NCI-H526 (cell line): ENCODE measurements at places on chromosomes 12 and 14.

- DNase-seq = no peak
These were observed 4.1 kb downstream of the KCNC2 start for GRCh38 chr12:75205558-75205957.

DNA sequence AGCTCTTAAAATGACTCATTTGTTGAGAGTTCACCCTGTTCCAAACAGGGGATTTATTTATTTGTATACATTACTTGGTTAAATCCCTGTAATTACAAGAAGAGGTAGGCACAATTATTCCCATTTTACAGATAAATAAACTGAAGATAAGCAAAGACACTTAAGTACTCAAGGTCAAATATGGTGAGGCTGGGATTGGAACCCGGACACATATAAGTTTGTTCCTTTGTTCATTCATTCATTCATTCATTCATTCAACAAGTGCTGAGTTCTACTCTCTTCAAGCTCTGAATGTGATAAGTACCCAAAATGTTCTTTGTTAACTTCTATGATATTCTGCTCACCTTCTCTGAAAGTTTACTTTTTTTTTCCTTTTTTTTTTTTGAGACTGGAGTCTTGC is 2.4 kb upstream of the TRIM9 start:
- no peak for DNase-seq

- no peak for DNase-seq
These were observed 57.4 kb downstream of the CMAS start for GRCh38 chr12:22103418-22103817.

GRCh38 chr12:14896521-14897169 is 11.0 kb upstream of the MGP start:
- no peak for DNase-seq

DNA sequence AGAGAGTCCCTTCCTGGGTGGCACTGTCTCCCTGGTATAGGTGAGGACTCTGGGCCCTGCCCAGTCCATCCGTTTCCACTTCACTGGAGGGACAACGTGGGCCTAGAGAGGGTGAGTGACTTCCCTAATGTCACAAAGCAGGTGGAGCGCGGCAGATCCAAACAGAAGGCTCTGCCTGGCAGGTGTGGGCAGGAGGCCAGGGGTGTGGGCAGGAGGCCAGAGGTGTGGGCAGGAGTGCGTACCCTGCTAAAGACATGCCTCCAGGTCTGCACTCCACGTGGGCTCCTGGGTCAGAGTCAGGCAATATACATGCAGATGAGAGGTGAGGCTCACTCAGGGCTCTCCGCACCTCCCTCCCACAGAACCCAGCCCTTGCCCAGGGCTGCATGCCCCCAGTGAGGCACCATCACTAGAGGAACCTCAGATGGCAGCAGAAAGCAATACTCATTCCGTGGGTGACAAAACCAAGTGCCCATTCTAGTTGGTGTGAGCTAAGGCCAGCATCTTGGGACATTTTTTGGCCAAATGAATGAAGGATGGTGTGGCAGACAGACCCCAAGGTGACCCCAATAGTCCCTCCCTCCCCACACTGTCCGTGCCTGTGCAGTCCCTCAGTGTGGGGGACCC is 271.6 kb upstream of the RTL1 start:
- DNase-seq = no peak

DNA sequence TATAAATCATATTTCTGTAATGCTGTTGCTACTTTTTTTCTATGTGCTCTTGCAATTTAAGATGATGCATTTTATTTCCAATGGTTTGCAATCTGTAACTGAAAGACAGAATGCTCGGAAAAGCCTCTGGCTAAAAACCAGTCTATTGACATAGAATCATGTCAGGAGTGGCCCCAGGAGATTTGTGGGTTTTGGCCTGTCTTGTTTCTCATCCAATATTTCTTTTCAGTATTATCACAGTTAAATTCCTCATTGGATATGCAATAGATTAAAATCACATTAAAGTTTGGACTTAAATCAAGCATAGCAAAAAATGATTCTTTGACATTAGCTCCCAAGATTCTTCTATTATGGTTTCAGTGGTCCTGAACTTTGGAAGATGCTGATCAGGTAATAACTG is 19.1 kb upstream of the SLC38A2 start:
- DNase-seq = no peak

GRCh38 chr12:123744836-123745235 is 17.3 kb upstream of the DNAH10 start:
- peak; percentile 37 for DNase-seq

DNA sequence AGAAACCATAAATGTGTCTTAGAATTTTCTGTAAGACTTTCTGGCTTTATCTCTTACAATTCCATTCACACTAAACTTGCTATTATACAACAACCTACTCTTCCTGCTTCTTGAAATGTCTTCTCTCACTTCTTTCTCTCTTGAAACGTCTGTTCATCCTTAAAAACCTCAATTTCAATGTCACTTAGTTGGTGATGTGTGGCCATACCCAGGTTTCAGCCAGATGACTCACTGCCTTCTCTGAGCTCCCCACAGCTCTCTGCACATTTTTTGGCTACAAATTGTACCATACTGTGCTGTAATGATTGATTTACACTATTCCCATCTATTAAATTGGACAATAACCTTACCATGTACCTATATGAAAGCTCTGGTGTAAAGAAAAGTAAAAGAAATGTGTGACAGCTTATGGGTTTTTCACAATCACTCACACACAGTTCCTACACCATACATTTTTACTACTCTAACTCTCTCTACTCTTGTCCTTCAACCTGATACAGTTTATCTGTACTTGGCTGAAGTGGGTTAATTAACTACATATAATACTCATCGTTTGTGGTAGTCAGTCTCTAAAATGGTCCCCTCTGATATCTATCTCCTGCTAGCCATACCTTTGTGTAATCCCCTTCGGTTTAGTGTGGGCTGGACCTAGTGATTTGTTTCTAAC is 222.1 kb downstream of the NELL2 start:
- DNase-seq = no peak

DNA sequence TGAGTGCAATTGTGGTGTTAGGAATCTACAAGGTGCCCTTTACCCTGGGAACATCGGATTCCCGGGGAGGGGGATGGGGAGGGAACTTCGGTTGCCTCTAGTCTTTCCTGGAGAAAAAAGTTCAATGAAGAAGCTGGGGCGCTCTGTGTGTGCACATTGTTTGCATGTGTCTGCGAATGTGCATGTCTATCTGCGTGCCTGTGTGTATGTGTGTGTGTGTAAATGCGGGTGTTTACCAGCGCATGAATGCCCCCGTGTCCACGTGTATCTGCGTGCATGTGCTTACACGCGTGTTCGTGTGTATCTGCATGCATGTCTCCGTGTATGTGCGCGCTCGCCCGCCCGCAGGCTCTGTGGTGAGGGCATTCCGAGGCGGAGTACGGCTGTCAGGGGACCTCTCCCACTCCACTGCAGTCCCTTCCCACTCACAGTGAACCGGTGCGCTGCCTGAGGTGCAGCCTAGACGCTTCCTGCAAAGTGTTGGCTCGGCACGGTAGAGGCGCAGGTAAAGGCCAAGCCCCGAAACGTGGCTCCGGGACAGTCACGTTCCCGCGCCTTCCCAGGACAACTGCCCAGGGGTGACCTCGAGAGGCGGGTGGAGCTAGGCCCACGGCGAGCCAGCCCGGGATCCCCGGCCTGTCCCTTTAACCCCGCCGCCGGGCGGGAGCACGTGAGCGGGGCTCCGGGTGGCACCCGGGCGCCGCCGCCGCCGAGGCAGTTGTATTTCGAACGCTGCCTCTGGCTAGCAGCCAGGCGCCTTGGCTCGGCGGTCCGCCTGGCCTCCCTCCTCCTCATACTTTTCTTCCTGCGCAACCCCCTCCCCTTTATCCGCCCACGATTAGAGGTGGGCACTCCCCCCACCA is 539 bp upstream of the HMGA2 start:
- peak; percentile 17 for DNase-seq

- no peak for DNase-seq
These were observed 4.6 kb upstream of the SLC8A3 start for GRCh38 chr14:70193396-70193795.

DNA sequence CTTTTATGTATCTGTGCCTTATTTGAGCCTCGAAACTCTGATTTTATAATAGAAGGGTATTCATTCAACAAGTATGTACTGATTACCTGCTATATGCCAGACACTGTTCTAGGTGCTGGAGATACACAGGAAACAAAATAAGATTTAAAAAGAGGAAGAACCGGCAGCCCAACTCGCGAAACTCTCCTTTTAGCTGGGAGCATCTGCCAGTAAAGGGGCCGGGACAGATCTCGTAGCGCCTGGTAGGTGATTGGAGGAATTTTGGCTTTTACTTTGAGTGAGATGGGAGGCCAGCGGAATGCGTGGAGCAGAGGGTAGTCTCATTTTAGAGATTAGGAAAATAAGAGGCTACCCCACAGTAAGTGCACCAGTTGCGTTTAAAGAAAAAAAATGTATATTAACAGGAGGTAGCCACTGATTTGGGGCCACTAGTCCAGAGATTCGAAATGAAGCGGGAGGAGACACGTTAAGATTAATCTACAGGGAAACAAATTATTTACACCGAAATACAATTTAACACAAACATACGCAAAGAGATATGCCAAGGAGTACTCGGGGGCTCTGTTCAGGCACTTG is 520 bp upstream of the MON2 start:
- peak; percentile 42 for DNase-seq

GRCh38 chr12:54853933-54854538 is at the start of gene MUCL1:
Gene MUCL1, plus strand, starts transcription at chr12:54854516. Its CDS starts 67 bp downstream, at chr12:54854583.
- peak; percentile 21 for DNase-seq

DNA sequence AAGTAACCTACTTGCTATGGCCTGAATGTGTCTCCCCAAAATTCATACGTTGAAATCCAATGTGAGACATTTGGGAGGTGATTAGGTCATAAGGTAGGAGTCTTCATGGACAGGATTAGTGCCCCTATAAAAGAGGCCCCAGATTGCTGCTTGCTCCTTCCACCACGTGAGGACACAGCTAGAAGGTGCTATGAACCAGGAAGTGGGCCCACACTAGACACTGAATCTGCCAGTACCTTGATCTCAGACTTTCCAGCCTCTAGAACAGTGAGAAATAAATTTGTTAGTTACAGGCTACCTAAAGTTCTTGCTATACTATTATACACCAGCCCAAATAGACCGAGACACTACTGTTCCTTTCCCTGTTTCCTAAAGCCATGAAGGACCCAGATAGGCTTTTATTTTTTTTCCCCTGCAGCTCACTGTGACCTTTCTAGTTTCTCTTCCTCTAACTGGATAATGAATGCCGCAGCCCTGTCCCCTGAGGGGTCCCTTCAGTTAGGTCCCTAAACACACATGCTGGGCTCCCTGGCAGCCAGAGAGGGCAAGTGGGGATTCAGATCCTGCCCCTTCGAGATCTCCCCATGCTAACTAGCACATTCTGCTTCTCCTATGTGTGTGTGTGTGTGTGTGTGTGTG is 19.3 kb downstream of the SLC25A3 start:
- DNase-seq = no peak

DNA sequence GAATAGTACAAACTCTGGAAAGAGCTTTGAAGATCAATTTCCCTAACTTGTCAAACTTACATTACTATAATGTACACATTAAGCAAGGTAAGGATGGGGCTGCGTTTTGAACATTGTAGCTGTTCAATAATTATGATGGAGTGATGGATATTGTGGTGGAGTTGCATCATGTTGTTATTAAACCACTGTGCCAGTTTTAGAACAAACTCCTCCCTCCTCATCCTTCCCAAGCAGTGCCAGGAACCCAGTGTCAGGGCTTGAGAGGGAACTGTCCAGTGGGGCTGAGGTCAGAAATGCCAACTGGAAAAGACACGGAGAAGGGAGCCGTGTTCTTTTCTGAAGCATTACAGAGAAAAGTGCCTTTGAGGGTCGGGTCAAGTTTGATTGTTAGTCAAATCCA is 31.9 kb upstream of the PAPOLA start:
- no peak for DNase-seq

DNA sequence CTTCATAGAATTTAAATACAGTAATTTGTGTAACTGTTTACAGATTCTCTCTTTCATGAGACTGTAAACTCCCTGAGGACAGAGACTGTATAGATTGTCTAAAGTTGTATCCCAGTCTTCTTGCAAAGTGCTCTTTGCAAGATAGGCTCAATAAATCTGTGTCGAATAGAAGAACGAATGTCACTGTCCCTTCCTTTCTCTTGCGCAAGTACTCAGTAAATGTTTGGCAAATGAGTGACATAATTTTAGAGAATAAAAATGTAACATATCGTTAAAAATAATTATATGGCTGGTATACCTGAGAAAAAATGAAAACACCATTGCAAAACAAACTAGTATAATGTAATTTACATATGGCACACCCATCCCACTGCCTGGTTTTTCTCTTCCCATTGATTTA is 1.9 kb upstream of the RALGAPA1 start:
- DNase-seq = no peak

DNA sequence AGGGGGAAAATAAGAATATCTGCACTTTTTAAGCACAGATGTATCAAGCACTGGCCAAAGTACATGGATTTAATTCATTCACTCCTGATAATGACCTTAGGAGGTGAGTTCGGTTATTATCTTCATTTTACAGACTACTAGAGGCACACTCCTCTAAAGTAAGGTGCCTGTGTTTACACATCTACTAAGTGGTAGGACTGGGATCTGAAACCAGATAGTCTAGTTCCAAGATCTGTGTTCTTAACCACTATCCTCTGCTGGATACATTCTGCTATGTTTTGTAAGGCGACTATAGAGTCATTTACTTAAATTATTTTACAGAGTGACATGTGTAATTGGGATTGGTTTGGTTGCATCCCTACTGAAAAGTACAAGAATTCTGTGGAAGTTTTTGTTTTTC is 175.3 kb downstream of the ESR2 start:
- DNase-seq = no peak

DNA sequence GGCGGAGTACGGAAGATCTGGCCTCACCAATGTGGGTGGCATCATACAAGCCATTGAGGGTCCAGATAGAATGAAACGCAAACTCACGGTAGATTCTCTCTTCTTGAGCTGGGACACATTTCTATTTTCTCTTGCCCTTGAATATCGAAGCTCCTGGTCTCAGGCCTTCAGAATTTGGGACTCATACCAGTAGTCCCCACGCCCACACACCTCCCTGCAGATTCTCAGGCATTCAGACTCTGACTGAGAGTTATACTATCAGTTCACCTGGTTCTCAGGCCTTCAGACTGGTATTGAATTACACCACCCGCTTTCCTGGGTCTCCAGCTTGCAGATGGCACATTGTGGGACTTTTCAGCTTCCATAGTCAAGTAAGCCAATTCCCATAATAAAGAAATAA is 37.8 kb downstream of the EIF2S3B start:
- no peak for DNase-seq

- no peak for DNase-seq
These were observed 337.9 kb upstream of the NOVA1 start for GRCh38 chr14:26935733-26936132.

DNA sequence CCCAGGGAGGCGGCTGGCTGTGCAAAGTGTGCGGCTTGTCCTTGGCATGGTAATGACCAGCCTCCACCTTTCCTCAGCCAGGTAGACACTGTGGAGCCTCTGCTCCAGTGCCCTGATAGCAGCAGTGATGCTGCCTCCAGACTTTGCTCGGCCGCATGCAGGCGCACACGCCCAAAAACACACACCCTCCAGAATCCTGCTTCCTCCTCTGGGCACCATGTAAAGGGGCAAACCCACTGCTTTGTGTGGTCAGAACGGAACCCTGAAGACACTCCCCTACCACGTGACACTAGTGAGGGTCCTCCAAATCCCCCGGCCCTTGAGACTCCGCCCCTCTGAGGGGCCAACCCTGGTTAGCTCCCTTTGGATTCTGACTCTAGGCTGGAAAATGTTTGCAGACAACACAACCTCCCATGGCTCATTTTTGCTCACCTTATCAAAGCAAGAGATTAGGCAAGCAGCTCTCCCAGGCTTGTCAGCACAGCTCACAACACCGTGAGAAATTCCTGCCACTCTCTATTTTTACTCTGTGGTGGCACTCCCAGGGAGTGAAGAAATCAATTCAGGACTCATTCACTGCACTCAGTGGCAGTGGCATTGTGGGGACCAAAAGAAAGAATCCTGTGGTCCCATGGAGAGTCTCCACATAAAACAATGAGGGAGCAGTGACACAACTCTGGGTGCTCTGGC is 4.5 kb downstream of the KRT77 start:
- DNase-seq = no peak
